ENCODE measurements at places on chromosomes 7 and 10.

DNA sequence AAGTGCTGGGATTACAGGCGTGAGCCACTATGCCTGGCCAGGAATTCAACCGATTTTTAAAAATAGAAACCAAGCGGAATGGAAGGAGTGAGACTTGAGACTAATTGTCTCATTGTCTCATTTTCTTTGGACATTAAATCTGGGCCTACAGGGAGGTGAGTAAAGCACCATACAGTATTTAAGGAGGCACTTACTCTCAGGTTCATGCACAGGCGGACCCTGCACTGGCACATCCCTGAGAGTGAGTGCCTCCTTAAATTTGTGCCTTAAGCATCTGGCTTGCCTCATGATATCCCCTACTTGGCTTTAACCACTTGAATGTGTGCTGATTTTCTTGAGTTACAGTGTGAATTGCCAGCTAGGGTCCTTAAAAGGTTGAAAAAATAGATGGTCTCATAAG, 10.6 kb downstream of the UBE3C start:
- DNase-seq = no peak

DNA sequence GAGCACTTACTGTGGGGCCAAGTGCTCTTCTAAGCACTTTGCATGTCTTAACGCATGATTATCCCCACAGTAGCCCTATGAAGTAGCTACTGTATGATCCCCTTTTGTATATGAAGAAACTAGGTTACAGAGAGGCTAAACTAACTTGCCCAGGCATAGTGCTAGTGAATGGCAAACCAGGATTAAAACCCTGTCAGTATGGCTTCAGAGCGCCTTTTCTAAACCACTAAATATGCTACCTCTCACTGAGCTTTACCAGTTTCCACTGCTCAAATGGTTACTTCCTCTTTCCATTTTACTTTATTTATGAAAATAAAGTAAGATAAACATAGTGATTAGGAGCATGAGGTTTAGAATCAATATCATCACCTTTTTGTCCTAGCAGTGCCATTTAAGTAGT, 73.6 kb downstream of the PODXL start:
- DNase-seq = no peak

GRCh38 chr7:135328053-135328452, 94.4 kb downstream of the STRA8 start:
- no peak for DNase-seq

- no peak for DNase-seq
These were observed 33.0 kb upstream of the UNC5B start for GRCh38 chr10:71179382-71179781.

DNA sequence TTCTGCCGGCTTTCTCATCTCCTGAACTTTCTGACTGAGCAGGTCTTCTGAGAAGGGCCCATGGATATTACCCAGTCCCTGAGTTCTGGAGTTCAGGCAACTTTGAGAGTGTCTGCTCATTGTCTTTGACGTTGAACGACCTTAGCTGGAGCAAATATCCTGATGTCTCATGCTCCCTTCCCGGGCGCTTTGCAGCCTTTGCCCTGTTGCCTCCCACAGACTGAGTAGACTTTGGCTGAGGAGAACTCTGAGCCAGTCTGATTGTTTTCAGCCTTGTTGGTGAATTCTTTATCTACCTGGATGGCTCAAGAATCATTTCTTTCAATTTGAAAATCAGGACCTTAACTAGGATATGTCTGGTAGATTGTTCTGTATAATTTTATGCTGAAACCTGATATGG, 353.7 kb downstream of the GLRX3 start:
- no peak for DNase-seq

DNA sequence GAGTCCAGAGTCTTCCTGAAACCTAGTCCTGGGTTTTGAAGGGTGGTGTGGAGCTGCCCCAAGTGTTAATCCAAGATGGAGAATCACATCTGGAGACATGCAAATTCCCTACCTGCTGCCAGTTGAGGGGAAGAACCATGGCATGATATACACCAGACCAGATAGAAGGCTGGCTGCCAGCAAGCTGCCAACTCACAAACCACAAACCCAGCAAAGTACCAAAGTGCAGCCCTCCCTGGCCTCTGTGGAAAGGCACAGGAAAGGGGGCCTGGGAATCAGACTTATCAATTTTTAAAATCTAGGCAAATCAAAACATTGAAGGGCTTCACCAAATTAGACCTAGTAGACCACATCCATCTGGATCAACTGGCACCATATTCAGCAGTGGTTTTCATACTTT, 157.0 kb downstream of the TMEM26 start:
- DNase-seq = no peak

DNA sequence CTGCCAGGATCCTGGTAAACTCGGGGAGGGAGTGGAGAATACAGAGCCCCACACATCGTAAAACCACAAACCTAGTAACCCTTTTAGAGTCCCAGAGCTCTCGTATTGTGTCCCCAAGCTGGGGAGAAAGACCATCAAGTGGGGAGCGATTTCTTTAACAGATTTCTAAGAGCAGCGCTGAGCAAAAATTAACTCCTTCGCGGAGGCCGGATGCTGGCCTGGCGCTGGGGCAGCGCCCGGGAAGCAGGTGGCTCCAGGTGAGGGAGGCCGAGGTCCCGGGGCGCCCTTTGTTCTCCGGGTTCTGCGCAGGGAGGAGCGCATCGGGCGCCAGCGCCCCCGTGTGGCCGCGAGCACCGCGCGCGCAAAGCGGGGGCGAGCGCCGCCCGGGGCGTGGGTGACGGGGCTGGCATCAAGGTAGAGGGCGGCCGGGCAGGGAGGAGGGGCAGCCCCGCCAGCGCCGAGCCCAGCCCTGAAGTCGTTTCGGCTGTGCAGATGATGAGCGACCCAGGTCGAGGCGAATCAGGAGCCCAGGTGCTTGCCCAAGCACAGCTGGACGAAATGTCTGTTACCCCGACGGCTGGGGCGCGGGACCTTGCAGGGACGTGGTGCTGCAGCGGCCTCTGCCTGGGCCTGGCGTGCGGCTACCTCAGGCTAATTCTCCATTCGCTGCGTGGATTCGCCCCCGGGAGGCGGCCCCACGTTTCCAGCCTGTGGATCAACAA, 10.4 kb upstream of the FGFR2 start:
- DNase-seq = no peak

Measured in T follicular helper cell (primary cell).